ENCODE measurements at places on chromosomes 11 and 22.

GRCh38 chr11:28132548-28132947, 24.4 kb downstream of the METTL15 start:
- no peak for DNase-seq

DNA sequence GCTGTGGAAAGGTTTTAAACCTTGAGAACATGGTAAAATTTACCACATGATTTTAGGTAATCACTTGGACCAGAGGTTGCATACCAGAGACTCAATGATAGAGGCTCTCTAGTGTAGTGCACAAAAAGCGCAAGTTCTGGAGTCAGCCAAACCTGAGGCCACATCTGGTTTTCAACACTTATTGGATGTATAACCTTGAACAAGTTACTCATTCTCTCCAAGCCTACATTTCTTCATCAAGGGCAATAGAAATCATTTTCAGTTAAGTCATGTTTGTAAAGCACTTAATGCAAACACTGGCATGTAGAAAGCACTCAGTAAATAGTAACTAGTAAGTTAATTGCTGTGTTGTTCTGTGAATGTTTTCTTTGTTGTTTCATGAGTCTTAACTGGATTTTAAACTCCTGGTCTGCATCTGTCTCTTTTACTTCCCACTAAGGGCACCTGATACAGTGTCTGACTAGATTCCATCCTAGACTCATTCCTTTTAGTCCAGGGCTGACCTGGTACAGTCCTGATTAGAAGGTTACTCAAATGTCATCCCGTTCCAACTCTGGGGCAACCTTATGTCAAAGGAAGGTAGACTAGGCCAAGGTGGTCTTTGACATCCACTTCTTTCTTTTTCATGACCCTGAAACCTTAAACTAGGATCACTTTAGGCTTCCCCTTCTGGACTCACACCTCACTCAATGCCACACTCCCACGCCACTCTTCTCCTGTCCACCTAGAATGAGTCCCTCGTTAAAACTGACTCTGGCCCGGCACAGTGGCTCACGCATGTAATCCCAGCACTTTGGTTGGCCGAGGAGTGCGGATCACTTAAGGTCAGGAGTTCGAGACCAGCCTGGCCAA, 34.5 kb upstream of the EED start:
- DNase-seq = no peak

DNA sequence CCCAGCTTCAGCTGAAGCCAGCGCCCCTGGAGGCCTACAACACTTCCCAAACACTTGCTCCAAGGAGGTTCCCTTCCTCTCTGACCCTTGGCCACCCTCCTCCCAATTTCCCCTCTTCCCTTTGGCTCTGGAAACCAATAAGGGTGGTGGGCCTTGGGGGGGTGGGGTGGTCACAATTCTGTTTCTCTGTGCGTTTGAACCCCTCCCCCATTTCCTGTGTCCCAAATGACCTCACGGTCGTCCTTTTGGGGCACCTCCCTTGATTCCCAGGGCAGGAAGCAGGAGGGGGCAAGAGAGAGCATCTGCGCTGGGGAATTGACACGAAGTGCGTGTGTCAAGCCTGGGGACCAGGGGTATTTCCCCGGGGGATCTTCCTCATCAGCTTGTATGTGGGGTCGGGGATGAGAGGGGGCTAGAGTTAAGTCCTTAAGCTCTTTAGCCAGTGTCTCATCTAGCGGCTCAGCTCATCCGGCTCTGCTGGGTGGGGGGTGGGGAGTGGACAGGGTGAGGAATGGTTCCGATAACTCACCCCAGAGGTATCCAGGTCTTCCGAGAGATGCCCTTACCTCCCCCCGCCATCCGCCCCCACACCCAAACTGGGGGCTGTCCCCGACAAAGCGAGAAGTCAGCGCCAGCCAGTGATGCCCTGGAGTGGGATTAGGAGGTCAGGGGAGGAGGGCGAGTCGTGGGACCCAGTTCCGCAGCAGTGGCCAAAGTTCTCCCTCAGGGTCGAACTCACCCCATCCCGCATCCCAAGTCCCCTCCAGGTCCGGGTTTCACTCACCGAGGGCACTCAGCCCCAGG, 587 bp downstream of the ESAM start:
- DNase-seq = no peak

DNA sequence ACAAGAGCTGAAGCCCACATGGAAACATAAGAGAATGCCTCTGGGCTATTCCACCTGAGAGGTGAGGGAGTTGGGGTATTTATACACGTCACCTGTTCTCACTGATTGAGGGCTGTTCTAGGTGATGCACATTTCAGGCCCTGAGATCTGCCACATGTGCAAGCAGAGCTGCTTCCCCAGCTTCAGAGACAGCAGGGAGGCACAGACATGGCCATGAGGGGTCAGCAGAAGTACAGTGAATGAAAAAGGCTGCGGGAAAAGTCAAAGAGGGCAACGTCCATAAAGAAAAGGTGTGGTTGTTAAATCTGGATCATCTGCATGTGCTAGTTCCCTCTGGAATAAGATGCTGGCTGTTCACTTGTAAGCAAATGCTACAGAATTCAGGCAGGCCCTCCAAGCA, 75.4 kb downstream of the GAB4 start:
- DNase-seq = no peak

DNA sequence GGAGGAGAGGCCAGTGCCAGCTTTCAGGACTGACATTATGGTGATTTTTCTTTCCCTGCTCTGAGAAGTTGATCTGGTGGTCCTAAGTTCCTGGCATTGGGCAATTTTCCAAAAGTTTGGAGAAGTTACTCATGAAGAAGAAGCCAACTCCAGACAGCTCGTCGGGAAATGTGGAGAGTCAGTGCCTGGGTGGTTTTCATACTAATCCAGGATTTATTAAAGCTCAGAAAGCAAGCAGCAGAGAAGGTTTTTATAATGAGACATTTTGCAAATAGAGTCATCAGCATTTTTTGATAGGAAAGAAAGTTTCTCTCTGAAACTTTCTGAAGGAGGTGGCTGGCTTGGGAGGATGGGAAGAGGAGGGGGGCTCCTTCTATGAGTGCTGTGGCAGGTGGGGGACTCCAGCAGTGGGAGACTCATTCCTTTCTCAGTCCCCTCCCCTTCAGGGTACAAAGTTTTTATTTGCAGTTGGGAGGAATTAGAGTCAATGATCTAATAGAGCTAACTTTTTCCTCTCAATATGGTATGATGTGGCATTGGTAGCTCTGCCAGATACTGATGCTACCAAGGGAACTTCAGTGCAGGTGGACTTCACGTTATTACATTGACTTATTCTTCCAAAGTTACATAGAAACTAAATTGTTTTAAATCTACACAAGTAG, 55.4 kb downstream of the LIF start:
- no peak for DNase-seq

GRCh38 chr11:119652907-119653659, 75.9 kb downstream of the NECTIN1 start:
- DNase-seq = no peak

- no peak for DNase-seq
These were observed 144.5 kb downstream of the DBX1 start for GRCh38 chr11:20015529-20016427.

- DNase-seq = no peak
These were observed 74.3 kb downstream of the RPUSD4 start for GRCh38 chr11:126137136-126137535.

DNA sequence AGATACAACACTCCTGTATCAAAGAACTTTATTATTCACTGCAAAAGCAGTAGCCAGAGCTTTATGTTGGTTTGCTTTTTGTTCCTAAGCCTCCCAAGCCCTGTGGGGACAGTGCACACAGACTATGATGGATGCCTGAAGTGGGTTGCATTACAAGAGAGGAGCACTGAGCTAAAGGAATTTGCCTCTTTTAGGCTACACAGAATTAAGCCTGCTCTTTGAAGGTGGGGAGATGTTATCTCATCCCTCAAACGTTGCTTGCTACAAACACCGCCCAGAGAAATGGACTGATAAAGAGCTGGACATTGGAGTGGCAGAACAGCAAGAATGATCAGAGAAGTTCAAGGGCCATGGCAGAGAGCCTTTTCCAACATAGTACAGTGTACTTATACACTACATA, 2.5 kb upstream of the POGLUT3 start:
- no peak for DNase-seq

- no peak for DNase-seq
These were observed 24.7 kb downstream of the PC start for GRCh38 chr11:66933531-66933930.

DNA sequence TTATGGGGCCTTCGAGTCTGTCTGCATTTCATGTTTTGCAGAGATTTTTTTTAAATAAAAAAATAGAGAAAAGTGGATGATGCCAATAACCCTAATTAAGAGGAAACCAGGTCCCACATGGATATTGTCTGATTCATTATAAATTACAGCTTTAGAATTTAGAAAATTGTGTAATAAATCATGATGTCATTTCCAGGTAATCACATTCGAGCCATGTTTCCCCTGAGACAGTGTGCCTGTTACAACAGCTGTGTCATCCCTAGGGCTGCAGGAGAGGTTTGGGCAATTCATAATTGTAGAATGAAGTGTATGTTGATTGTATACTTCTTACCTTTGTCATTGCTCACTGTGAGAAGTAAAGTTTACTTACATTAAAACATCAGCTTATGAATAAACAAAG, 38.3 kb downstream of the NCAM1 start:
- DNase-seq = no peak

- DNase-seq = no peak
These were observed 66.6 kb downstream of the ATXN10 start for GRCh38 chr22:45738206-45738605.

DNA sequence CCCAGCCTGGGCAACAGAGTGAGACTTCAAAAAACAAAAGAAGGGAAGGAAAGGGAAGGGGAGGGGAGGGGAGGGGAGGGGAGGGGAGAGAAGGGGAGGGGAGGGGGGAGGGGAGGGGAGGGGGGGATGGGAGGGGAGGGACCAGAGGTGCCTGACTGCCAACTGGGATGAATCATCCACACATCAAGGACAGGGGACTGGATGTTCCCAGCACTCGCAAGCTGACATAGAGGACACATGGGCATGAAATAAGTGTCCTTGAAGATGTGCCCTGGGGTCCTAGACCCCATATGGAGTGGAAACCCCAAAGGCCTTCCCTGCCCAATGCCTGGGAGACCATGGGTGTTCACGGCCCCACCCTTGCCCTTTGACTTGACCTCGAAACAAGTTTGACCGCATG, 19.8 kb downstream of the TST start:
- no peak for DNase-seq

- DNase-seq = no peak
These were observed 59.7 kb upstream of the RAG2 start for GRCh38 chr11:36657610-36658267.

GRCh38 chr11:62399878-62400266, 19.0 kb upstream of the SCGB1A1 start:
- DNase-seq = no peak

DNA sequence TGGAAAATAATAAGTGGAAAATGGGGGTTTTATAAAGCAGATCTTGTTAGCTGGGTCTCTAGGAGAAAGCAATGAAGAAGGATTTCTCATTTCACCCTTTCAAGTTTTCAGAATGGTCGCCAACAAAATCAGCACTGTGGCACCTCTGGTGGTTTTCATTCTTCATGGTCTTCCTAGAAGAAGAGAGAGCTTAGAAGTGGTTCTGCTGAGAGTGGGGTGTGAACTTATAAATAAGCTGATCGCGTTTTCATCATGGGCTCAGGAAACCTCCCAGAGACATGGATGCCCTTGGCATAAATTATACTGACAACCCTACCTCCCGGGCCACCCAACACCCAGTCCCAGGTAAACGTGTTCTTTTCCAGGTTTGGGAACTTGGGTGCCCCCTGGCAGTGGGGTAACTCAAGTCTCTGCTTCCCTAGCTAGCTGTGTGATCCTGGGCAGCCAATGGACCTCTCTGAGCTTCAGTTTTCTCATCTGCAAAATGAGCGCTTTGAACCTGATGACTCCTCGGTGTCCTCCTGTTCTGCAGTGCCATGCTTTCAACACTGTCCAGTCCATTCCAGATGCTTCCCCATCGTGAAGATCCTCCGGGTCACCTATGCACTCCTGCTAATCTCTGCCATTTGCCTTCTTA, 72.6 kb upstream of the GRAMD1B start:
- peak; percentile 29 for DNase-seq

- DNase-seq = no peak
These were observed 105.5 kb downstream of the SHANK2 start for GRCh38 chr11:71146846-71147245.

DNA sequence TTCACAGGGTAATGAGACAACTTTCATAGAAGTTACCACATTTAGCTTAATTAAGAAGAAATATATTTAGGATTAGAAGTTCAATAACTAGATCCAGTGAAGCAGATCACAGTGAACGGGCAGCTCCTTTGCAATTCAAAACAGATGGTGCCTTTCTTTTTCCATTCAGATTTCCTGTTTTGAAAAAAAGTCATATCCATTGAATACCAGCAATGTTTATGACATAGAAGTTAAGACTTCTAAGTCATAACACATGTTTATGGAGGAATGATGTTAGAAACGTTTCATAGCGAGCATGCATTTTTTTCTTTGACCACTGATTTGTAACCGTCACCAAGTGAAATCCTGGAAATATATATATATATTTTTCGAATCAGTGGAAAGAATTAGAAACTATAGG, 24.7 kb downstream of the LUZP2 start:
- DNase-seq = no peak

GRCh38 chr11:17635551-17635938, 83.8 kb upstream of the MYOD1 start:
- no peak for DNase-seq

- no peak for DNase-seq
These were observed 97.9 kb downstream of the ZNF280B start for GRCh38 chr22:22410677-22411076.

GRCh38 chr11:69461272-69461962, 20.0 kb upstream of the LINC01488 start:
- DNase-seq = no peak

GRCh38 chr22:30871391-30872284, 96.9 kb downstream of the MORC2 start:
- no peak for DNase-seq

GRCh38 chr11:57786436-57786835, 24.8 kb downstream of the CTNND1 start:
- DNase-seq = no peak

GRCh38 chr22:29907753-29908515, 25.0 kb downstream of the MTMR3 start:
- peak; percentile 36 for DNase-seq

DNA sequence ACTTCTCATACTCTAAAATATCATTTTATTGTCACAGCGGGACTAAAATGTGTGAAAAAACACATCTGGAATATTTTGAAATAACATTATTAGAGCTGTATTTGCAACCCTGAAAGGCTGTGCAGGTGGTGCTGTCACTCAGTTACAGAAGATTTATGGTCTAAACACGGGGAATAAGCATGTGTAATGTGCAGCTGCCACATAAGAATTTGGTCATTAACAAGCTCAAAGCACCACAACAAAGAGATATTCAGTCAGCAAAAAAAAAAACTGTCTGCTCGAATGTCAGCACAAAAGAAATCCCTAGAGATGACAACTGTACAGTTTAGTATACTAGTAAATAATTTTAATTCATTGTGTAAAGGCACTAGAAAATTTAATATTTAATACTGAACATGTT, 31.3 kb downstream of the TMEM123 start:
- DNase-seq = no peak

- DNase-seq = no peak
These were observed 36.3 kb upstream of the JAM3 start for GRCh38 chr11:134032501-134033091.

GRCh38 chr11:26201411-26201810, 130.5 kb upstream of the ANO3 start:
- no peak for DNase-seq

GRCh38 chr11:79173615-79174014, 267.2 kb downstream of the TENM4 start:
- no peak for DNase-seq

GRCh38 chr11:86205421-86206336, 38.9 kb upstream of the EED start:
- no peak for DNase-seq

- DNase-seq = no peak
These were observed 118.1 kb upstream of the TEAD1 start for GRCh38 chr11:12556155-12556554.

- DNase-seq = no peak
These were observed 180.8 kb upstream of the CCDC179 start for GRCh38 chr11:23041001-23041503.
